Stimulated activated CD4-positive, alpha-beta T cell treated with anti-CD3 and anti-CD28 coated beads, Interleukin-1b, Interleukin-23, amount 100 ng/mL, for 4 hours (primary cell): ENCODE measurements at places on chromosomes 13 and 19.

GRCh38 chr13:77874406-77874805 is 44.2 kb downstream of the EDNRB start:
- DNase-seq: no peak

- no peak for DNase-seq
These were observed 10.8 kb downstream of the GATAD2A start for GRCh38 chr19:19416280-19416679.

- no peak for DNase-seq
These were observed 11.4 kb downstream of the FCHO1 start for GRCh38 chr19:17762505-17763229.

DNA sequence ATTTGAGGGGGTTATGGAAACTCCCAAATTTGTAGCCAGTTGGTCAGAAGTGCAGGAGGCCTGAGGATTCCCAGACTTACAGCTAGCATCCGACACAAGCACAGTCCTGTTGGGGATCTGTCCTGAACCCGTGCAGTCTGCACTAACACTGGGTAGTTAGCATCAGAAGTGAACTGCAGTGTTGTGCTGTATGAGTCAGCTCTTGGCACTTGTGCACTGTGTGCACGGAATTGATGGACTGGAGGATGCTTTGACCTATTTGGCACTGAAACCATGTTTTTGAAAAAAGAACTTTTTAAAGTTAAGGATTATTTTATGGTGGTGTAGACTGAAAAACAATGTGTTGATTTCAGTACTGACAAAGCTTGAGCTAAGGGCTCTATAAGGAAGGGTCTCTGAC is 279.0 kb downstream of the NHLRC3 start:
- DNase-seq: no peak

- DNase-seq: no peak
These were observed 34.4 kb downstream of the ZNF44 start for GRCh38 chr19:12260236-12260635.

DNA sequence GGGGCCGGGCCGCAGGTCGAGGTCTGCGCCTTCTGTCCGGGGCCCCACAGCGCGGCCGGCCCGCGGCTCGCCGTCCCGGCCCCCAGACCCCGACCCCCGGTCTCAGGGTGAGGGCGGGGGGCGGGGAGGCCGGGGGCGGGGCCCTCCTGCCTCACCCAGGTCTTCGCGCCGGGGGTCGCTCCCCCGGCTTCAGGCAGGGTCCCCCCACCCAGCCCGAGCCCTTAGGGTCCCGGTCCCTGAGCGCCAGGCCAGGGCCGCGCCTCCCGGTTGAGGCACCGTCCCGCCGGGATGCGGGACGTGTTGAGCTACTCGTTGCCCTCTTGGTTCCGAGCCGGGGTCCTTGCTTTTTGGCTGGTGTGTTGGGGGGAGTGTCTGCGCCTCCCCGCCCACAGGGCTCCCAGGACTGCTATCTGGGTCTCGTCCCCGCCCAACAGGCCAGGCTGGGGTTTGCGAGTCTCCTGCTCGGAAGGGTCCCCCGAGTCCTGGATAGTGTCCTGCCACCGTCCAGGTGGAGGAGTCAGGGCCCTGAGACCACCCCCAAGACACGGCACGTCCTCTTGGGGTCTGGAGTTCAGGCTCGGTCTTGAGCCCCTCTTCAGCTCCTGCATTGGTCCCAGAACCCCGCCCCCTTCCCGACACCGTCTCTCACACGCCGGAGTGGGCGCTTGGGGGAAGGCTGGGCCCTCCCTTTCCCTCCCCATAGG is 452 bp downstream of the PIAS4 start:
- no peak for DNase-seq

- DNase-seq: no peak
These were observed 16.7 kb downstream of the MYBPC2 start for GRCh38 chr19:50449236-50449899.

- no peak for DNase-seq
These were observed 10.9 kb upstream of the SPC24 start for GRCh38 chr19:11166281-11167142.

DNA sequence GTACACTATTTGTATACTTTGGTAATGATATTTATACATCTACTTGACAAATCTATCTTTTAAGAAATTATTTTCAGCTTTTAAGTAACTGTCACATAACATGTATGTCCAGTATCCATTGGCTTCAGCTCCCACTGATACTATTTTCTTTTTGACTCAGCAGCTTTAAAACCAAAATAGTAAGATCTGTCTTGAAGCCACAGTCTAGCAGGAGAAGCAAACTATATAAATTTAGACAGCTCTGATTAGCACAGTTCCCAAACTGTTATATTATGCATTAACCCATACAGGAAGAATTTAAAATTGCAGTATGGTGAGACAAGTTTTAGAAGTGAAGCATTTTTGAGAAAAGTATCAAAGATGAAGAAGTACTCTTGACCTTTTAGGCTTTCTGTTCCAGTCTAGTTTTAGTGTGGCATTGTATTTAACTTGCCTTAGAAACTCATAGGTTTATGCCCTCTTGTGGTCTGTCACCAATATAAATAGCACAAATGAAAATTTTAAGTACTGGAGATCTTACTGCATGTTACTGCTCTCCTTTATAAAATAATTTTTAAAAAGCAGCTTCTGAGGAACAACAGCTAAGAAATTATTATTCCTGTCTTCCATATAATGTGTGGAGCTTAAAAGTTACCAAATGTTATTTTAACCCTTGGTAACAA is 24.7 kb downstream of the URI1 start:
- no peak for DNase-seq

- no peak for DNase-seq
These were observed 22.2 kb downstream of the EFNA2 start for GRCh38 chr19:1307755-1308303.

GRCh38 chr13:98877936-98878335 is 99.9 kb downstream of the DOCK9 start:
- DNase-seq: no peak

GRCh38 chr19:19338082-19338481 is 17.5 kb downstream of the MAU2 start:
- no peak for DNase-seq

- DNase-seq: no peak
These were observed 71.1 kb downstream of the UGGT2 start for GRCh38 chr13:95982144-95982543.

- DNase-seq: no peak
These were observed 38.2 kb downstream of the RFXAP start for GRCh38 chr13:36857253-36857652.

DNA sequence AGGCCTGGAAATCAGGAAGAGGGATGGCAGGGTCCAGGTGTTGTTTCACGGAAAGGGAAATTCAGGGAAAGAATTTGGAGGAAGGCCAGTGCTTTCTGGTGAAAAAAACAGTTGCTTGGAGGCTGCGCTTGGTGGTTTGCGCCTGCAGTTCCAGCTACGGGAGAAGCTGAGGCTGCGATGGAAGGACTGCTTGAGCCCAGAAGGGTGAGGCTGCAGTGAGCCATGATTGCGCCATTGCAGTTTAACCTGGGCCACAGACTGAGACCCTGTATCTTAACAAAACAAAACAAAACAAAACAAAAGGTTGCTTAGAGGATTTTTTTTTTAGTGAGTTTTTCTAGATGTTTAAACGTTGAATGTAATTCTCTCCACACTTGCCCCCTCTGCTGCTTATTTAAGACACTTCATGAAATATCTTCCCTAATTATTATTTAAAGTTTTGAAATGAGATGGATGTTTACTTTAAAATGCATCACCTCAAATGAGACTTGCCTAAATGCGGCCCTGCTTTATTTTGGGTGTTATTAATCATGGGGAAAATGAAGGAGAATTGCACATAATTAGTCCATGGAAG is 75.4 kb upstream of the TRPC4 start:
- DNase-seq: no peak

DNA sequence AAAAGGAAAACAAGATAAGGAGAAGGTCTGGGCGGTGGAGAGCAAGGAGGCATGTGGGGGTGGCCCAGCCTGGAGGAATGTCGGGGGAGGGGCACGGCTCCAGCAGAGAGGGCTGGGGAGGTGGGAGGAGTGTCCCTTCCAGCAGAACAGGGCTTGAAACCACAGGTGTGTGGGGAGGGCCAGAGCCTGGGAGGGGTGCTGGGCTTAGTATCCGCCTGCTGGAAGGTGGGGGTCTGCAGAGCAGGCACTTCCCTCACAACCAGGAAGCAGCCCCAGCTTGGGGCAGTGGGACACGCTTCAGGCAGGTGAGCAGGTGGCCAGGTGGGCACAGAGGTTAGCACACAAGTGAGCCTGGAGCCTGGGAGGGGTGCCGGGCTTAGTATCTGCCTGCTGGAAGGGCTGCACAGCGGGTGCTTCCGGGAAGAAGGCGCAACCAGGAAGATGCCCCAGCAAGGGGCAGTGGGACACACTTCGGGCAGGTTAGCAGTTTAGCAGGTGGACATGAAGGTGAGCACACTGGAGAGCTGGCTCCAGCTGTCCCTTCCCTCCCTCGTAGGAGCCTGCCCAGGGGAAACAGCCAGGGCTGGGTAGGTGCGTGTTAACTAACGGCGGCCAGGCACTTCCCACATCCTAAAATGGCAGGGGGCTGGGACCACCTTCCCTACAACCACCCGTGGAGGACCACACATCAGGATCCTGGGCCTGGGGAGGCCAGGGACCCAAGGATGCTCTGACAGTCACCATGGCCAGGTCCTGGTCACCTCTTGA is 3.0 kb downstream of the GAS6 start:
- no peak for DNase-seq

DNA sequence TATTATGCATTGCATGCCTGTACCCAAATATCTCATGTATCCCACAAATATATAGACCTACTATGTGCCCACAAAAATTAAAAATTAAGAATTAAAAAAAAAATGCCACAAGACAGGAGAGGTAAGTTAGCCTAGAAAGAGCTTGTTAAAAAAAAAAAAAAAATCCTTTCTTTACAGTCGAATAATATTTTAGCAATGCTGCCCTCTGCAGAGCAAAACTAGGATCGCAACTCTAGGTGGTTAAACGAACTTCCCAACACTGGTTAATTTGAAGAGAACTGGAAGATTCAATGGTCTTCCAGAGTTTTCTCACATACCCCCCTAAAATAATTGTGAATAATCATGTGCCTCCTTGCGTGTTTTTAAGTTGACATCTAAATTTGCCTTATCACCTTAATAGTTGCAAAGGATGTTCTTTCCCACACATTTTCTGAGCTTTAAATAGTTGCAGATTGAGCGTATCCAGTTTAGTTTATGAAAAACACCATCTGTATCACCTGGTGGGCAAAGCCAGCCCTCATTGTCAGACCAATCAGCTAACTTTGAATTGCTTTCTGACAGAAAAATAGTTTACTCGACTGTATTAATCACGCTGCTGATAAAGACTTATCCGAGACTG is 47.4 kb upstream of the RCBTB2 start:
- DNase-seq: peak; percentile 76

DNA sequence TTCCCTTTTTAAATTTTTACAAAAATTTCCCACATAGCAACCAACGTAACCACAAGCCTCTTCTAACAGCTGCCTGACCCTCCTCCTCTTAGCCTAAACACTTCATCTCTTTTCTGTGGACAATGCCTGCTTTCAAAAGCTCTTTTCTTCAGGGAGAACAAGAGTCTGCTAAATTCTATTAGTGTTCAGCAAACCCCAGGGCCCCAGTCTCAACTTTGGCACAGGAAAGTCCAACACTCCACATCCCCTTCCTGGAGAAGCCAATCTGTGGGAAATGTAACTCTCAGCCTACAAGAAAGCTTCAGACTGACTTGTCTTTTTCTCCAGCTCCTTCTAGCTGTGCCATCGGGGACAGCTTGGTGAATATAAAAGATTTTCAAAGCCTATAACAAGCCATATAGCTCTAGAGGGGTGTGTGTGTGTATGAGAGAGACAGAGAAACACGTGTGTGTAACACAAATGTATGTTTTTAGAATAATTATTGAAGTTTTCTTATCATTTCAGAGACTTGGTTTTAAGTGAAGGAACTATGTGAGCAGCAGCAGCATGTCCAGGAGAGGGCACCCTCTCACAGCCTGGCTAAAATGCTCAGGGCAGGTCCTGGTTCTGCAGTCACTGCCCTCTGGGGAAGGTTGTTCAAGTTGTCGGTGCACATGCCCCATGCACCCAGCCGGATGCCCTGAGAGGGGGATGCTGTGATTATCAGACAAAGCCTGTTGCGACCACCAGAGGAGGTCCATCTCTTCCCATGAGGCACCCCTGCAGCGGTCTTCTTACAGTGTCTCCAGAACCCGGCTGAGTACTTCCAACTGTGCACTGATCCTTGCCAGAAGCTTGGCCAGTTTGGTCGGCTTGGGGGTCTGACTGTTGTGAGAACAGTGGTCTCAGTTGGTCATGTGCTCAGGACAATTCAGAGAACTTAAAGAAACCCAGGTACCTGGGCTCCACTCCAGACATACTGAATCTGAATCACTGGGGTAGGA is 34.4 kb downstream of the CCDC70 start:
- no peak for DNase-seq

DNA sequence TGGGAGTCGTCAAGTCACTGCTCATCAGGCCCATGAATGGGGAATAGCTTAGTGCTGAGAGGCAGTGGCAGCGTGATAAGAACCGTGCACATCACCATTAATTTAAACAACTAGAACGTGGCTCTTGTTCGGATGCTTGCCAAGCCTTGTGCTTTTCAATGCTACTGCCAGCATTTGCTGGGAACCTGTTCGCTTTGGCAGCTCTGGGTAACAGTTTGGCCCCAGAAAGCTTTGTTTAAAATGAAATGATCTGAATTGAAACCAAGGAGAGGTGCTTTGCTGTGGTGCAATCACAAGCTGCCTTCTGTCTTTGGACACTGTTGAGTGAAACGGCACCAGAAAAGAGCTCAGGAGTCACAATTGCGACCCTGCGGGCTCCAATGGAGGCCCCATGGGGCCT is 53.5 kb upstream of the OLFM4 start:
- DNase-seq: no peak

- peak; percentile 10 for DNase-seq
These were observed 23.9 kb upstream of the OXGR1 start for GRCh38 chr13:97018029-97018819.

GRCh38 chr13:22662771-22663170 is 518.0 kb upstream of the SGCG start:
- DNase-seq: no peak

- no peak for DNase-seq
These were observed 3.5 kb downstream of the AKT2 start for GRCh38 chr19:40281381-40282208.

DNA sequence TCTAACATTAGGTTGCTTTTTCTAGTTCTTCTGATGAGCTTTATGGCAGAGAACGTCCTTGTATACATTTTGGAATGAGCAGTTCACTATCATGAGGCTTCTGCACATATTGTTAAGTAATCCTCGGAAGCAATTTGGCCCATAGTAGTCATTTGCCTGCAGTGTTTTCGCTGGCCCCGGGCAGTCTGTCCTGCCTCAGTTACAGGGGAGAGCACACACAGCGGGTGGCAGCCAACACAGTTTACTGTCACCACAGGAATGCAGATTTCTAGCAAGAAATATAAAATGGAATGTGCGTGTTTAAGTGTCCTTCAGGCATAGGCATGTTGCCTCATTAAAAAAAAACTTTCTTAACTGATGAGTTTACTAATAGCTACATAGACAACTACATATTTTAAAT is 71.5 kb upstream of the GJB6 start:
- no peak for DNase-seq

GRCh38 chr19:38836983-38837626 is 5.5 kb upstream of the ECH1 start:
- DNase-seq: no peak

- no peak for DNase-seq
These were observed 10.7 kb downstream of the TM6SF2 start for GRCh38 chr19:19262190-19263057.
